ENCODE measurements at places on chromosomes 11 and 22.

DNA sequence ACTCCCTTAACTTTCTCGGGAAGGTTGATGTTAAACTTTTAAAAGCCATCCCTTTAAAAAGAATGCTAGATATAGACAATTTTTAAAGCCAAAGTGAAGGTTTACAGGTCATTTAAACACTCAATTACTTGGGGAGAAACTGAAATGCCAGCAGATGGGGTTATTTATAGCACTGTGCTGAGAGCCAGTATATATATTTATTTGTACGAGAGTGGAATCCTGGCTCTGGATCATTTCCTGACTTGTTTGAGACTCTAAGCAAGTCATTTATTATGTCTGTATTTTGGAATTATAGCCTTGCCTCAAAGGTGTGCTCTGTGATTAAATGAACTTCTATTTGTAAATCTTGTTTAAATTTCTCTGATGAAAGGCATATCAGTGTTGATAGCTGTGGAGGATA is 6.8 kb upstream of the ZBED5 start:
- DNase-seq = no peak

- DNase-seq = no peak
These were observed 562.4 kb downstream of the OPCML start for GRCh38 chr11:132969892-132970291.

DNA sequence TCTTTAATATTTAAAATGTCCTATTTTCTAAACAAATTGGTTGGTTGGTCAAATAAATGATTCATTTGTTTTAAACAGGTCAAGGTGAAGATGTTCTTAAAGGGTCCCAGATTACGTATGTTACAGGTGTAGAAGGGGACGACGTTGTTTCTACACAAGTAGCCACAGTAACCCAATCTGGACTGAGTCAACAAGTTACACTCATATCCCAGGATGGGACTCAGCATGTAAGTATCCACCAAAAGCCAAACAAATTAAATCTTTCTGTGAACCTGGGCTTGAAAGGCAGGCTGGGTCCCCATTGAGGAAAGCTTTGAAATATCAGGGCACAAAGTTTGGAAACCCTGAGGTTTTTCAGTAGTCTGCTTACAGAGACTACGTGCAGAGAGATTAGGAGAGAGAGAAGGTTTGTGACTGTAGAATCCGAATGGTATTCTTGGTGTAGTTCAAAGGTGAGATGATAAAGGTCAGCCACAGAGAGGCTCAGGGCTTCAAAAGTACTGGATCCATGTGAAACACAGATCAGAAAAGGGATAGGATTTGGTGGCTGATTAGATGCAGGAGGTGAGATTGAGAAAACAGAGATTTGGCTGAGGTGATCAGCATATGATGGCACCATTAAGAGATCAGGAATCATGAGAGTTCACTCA is 51.7 kb downstream of the ZNF143 start:
- no peak for DNase-seq

- DNase-seq = no peak
These were observed 79.5 kb upstream of the SPON1 start for GRCh38 chr11:13883042-13883441.

DNA sequence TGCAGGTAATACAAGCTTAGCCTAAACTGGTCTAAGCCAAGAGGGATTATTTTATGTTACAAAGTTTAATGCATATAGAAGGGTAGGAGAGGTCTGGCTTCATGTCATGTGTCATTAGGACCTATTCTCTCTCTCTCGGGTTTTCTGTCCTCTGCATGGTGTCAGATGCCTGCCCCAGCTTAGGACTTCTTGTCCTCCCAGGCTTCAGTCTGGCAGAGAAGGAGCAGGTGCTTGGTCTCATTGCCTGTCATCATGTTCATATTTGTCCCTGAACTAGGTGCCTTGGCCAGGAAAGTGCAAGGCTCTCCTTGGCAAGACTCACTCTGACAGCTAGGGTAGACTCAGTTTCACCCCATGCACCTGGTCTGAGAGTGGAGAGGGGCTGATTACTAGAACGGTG is 126.3 kb downstream of the ADAMTS15 start:
- no peak for DNase-seq

- no peak for DNase-seq
These were observed 138.0 kb downstream of the TRPC6 start for GRCh38 chr11:101445761-101446160.

- no peak for DNase-seq
These were observed 2.9 kb upstream of the CYP2R1 start for GRCh38 chr11:14894657-14895598.

DNA sequence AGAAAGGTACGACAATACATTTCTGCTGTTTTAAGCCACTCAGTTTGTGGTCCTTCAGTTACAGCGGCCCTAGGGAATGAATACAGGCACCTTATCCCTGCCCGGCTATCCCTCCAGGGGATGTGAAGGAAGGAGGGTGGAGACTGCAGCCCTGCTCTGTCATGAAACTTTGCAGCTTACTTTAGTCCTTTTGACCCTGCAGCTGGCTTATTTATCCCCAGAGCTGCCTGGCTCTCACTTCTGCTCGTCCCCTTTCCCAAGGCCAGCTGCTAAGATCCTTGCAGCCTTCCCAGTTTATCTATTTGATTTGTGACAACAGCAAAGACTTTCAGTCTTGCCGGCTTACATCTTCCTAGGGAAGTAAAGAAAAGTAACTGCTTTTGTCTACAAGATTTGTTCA is 55.2 kb downstream of the SC5D start:
- no peak for DNase-seq

GRCh38 chr11:105489446-105489845 is 120.4 kb upstream of the GRIA4 start:
- no peak for DNase-seq

DNA sequence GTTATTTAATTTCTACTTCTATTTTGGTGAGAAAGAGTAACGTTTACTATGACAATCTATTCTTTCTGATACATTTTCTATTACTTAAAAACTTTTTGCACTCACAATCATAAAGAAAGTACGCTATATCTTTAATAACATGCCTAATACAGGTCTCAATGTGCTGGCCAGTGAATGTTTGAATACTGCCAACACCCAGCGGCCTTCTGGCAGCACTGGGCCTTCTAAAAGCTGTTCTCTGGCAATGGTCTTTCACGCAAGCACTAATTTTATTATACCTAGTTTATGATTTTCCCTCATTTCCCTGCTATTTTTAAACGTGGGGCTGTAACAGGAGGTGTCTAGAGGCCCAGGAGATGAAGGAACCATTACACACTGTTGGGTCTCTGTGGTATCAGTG is 349.8 kb upstream of the PITPNB start:
- no peak for DNase-seq

DNA sequence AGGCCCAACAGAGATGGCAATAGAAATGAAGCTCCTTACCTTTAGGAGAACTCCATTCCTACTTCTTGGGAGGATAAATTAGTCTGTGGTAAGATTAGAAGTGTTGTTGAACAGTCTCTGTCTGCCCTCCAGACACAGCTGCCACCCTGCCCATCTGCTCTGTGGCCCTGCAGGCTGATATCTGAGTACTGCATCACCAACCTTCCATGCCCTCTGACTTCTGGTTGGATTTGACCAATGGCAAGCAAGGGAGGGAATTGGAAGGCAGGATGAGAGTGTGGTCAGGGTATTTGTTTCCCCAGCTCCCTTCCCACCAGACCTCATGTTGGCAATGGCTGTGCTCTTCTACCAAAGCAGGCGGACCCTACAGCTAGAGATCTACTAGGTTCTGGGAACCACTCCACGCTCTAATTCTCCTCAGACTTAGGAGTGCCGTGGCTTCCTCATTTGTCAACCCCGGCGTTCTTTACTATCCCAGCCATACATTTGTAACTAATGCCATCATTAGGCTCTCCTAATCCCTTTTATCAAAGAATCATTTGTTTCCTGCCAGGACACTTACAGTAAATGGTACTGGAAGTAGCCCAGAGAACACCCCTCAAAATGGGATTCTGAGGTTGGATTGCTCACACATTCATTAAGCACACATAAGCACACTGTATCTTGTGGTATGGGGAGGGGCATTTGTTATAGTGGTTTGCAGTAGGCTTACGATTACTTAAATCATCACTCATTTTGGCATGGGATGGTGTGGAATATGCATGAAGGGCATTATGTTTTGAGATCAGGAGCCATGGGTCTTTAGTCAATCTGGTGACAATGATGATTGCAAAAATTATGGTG is 35.4 kb upstream of the CD44 start:
- DNase-seq = no peak

- DNase-seq = no peak
These were observed 4.0 kb downstream of the BSX start for GRCh38 chr11:122977470-122978298.

GRCh38 chr22:44309137-44309536 is 3.6 kb downstream of the SHISAL1 start:
- DNase-seq = no peak

GRCh38 chr11:71442880-71443279 is 5.3 kb downstream of the DHCR7 start:
- no peak for DNase-seq

DNA sequence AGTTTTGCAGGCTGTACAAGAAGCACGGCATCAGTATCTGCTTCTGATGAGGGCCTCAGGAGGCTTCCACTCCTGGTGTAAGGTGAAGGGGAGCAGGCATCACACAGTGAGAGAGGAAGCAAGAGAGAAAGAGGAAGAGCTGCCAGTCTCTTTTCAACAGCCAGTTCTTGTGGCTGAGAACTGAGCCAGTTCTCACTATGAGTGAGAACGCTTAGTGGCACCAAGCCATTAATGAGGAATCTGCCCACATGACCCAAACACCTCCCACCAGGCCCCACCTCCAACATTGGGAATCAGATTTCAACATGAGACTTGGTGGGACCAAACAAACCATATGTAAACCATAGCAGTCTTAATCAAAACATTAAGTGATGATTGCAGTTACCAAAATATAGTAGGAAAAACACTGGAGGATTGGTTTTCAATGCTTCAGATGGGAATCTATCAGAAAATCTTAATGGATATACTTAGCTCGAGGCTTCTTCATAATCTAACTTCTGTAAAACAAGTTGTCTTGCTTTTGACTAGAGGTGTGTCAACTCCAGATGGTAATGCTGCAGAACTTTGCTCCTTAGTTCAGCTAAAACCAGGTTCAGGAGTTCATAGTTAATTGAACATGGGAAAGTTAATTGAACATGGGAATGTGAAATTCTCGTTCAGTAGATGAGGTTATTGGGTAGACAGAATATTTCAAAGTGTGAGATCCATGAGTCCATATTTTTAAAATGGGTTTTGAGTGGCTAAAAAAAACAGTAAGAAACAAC is 12.2 kb downstream of the FAR1 start:
- no peak for DNase-seq

- no peak for DNase-seq
These were observed 27.3 kb downstream of the SERGEF start for GRCh38 chr11:17985517-17985916.

- DNase-seq = no peak
These were observed 908 bp downstream of the NADSYN1 start for GRCh38 chr11:71453918-71454304.

DNA sequence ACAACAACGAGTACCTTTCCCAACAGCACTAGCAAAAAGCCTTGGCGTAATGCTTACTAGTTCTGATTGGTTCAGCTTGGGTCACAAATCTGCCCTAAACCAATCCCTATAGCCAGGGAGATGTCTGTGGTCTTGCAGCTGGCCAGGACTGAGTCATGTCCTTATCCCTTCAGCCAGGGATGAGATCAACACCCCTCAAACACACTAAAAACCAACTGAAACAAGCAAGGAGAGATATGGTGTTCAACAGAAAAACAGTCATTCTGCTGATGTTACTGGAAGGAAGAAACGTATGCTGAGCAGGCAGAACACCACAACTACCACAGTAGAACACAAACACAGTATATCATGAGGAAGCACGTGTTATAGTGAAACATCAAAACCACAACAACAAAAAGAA is 375.6 kb downstream of the LARGE1 start:
- DNase-seq = no peak
